ENCODE measurements at places on chromosomes 16 and 17.

GRCh38 chr16:79587296-79587695, 13.2 kb downstream of the MAF start:
- no peak for DNase-seq

DNA sequence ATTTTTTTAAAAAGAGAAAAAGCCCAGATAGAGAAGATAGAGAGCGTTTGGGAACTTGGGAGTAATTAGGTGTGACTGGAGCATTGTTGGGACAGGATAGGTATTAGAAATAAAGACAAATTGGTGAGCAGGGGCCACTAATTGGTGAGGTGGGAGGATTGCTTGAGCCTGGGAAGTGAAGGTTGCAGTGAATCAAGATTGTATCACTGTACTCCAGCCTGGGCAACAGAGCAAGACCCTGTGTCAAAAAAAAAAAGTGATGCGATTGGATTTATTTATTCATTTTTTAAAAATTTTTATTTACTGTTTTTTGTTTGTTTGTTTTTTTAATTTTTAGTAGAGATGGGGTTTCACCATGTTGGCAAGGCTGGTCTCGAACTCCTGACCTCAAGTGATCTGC, 5.1 kb downstream of the CASC3 start:
- no peak for DNase-seq

DNA sequence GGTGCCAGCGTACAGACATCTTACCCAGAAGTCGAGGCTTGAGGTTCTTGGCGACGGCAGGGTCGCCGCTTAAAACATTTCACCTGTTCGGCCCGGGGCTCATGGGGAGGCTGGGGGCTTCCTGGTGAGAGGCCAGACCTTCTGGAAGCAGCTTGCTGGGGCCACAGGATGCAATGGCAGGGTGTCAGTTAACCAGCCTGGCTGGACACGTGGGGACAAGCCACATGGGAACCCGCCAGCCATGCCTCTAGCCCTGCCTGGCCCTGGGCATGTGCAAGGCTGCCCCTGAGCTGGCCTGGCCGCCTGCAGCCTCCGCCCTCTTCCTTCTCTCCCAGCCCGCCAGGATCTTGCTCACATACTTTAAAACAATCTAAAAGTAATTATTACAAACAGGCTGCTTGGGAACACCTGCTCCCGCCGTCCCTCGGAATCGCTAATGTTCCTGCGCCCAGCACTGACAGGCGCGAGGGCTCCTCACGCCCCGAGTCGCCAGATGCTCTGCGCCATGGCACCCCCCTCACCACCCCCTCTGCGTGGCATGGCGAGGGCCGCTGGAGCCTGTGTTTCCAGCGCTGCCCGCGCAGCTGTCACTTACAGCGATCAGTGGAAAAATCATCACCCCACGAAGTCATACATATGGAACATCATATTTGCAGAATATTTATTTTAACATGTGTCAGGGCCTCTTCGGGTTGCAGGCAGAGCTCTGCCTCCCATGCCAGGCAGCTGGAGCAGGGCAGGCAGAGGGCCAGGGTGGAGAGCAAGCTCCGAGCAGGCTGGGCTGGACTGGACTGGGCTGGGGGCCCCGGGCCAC, 188.7 kb upstream of the GSE1 start:
- DNase-seq, result no peak

GRCh38 chr17:37488607-37489196, 989 bp upstream of the DUSP14 start:
- peak; percentile 59 for DNase-seq

DNA sequence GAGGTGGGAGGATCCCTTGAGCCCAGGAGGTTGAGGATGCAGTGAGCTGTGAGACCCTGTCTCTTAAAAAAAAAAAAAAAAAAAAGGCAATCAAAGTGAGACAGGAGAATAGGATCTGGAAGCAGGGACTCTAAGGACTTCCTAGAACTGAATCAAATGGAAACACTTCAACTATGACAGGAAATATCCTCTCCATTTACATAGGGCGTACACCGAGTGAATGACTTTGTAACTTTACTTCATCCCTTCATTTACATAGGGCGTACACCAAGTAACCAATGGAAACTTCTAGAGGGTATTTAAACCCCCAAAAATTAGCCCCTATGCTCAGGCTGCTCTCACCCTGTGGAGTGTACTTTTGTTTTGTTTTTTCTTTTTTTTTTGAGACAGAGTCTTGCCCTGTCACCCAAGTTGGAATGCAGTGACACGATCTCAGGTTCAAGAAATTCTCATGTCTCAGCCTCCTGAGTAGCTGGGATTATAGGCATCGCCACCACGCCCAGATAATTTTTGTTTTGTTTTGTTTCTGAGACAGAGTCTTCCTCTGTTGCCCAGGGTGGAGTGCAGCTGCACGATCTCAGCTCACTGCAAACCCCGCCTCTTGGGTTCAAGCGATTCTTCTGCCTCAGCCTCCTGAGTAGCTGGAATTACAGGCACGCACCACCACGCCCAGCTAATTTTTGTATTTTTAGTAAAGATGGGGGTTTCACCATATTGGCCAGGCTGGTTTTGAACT, 9.6 kb upstream of the PRPSAP1 start:
- DNase-seq, result no peak

- no peak for DNase-seq
Observed at GRCh38 chr16:18800775-18801144, 589 bp downstream of the ARL6IP1 start.
